Activated T-helper 9 cell treated with anti-CD3 and anti-CD28 coated beads, Interleukin-2, amount 50 U/mL, for 16 hours (primary cell): ENCODE measurements at places on chromosomes 7 and 10.

DNA sequence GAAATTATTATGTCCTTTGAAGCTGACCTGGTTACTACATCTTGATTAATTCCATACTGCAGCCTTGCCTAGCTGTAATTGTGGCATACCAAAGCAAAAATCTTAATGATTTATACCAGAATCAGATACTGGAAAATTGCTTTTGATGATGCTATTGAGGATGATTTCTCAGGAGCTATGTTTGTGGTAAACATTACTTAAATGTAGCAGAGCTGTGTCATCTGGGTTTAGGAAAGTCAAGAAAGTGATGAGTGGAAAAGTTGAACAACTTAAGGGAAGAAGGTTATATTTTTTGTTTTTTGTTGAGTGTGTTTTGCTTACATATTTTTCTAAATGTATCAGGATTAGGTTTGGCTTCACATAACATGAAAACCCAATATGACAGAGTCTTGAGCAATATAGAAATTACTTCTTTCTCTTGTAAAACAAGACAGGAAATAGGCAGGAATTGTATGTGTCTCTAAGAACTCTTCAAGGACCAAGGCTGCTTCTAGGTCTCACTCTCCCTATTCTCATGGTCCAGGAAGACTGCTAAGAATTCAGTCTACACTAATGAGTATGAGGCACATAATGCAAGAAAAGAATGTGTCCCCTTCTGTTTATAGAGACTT is 87.6 kb upstream of the MTPN start:
- no peak for DNase-seq

DNA sequence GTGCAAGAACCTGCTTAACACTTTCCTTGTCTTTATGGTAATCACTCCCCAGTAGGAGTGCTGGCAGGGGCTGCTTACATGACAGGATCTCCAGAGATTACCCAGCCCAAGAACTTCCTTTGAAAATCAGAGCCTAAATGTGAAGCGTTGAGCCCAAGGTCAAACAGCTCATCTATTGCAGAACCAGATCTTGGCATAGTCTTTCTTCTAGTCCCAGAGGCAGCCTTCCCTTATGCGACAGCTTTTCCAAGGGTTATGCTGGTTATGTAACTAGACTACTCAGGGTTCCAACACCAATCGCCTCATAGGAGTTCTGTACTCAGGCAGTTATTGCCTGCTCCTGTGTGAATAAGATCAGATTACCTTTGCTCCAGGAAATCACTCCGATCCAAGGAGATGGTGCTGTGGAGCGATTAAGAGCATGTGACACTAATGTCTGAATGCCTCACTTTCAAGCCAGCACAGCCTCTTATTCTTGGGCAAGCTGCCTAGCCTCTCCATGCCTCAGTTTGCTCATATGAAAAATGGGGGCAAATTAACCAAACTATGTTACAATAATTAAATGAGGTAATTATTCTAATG is 8.4 kb upstream of the LGI1 start:
- no peak for DNase-seq

- DNase-seq: no peak
Measured at GRCh38 chr10:35503578-35503977, 101.6 kb upstream of the GJD4 start.

DNA sequence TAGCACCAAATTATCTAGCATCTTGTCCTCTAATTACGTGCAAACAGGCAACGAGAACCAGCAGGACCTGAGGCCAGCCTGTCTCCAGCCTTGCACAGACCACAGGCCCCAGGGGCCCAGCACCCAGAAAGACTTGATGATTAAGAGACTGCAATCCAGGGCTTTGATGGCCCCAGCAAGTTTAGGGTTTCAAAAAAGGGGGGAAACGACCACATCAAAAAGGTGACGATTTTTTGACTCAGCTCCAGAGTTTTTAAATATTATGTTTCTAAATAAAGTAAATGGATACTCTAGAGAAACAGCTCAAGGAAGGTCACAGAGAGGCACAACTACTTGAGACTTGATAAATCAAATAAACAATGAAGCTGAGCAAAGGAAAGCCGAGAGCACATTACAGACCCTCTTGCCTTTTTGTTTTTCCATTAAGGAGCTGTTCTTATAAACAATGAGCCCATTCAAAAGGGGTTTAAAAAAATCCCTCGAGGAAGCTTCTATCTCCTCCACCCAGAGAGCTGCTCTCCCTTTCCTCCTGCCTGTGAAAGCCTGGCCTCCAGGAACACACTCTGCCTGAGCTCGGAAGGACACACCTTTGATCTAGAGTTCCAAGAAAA is 44.1 kb downstream of the GLI3 start:
- DNase-seq: no peak

DNA sequence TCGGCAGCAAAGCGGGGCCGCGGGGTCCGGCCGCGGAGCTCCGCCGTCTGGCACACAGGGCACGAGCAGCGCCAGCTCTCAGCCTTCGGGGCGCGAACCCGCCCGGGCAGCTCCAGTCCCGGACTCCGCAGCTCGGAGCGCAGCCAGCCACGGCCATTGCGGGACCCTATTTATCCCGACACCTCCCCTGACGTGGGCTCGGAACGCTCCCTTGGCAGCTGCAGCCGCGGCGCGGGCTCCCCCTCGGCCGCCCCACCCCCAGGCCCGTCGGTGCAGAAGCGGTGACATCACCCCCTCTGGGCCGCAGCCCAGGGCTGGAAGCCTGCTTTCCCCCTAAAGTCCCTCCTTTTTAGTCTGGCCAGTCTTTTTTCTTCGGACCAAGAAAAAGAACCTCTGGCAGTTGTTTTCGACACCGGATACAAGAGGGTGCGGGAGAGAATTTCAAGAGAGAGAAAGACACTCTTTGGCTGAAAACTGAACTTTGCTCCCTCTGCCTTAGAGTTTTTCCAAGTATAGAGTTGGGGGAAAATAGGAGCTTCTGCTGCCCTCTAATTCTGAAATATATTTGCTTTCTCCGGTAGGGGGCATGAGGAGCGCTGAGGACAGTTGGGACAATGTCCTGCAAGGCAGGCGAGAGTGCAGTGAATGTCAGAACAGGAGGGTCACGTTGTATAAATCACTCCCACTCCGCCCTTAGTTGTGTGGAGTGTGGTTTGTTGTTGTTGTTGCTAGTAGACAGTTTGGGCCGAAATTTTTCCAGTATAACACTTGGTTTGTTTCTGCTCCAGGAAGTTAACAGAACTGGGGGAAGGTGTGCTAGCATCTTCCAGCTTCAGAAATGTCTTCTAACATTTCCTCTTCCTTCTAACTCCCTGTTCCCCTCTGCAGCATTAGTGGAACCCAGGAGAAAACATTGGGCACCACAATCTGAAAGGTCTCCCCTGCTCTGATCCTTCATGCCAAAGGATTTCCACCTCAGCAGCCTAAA is at the start of gene SFRP4:
Gene SFRP4 (minus strand): TSS at position 145 of the 988 bp plus-strand sequence. CDS start 280 bp downstream, outside the sequence.
- no peak for DNase-seq

GRCh38 chr10:58023341-58024073 is 244.2 kb downstream of the IPMK start:
- no peak for DNase-seq

- DNase-seq: no peak
Measured at GRCh38 chr10:90125456-90126255, 424.3 kb downstream of the KIF20B start.

DNA sequence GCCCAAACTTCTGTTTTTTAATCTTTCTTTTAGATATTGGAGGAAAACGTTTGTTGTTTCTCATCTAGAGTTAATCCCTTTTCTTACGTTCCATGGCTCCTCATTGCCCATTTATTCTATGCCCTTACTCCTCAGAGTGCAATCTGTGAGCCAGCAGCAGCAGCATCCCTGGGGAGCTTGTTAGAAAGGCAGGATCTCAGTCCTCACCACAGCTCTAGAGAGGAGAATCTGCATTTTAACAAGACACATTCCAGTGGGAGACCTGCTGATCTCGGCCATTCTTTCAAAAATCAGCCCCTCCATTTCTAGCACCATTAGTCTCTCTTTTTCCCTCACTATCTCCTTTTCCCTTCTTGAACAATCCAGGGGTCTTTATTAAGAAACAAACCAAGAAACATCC is 84.4 kb upstream of the NOBOX start:
- no peak for DNase-seq

GRCh38 chr10:6203331-6204062 is 765 bp downstream of the PFKFB3 start:
- peak; percentile 54 for DNase-seq
